ENCODE measurements at places on chromosomes 1 and 21.
A peak's percentile ranks its signal among the peaks of the same experiment; 100 is the strongest.

- DNase-seq: no peak
These were observed 57.5 kb downstream of the BCL9 start for GRCh38 chr1:147598621-147599361.

DNA sequence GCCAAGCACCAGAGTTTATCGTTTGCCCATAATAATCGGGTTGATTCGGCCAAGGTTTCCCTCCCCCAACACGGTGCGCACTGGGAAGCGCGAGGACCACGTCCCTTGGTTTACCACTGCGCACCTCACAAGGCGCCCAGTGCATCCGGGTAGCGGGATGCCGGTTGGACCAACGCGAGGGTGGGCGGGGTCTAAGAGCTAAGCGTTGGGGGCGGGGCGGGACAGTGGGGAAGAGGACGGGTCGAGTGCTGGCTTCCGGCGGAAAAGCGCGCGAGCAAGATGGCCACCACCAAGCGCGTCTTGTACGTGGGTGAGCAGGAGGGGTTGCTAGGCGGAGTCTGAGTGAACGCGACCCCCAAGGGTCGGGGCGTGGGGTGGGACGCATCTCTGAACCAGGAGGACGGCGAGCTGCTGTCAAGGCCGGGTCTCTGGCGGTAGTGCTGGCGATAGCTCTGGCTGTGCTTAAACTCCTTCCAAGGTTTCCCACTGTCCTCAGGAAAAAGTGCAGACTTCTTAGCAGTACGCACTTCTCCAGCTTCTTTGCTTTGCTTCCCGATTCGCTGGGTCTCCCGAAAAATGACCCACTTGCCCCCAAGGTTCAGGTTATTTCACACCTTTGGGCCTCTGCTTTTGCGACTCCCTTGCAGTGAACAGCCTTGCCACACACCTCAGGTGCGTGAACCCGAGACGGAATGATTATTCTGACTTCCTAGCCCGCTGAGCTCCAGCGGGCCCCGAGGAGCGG is at the start of gene PPIE:
TSS of gene PPIE (plus strand) at position 261 of the 745 bp plus-strand sequence. CDS start at position 280, 19 bp downstream.
- DNase-seq: peak; percentile 98

- peak; percentile 92 for DNase-seq
These were observed at the start of gene TMEM50A for GRCh38 chr1:25338188-25338981. TSS of gene TMEM50A (plus strand) at chr1:25338334. CDS start at chr1:25340487, 2,153 bp downstream.

- peak; percentile 78 for DNase-seq
These were observed 68.9 kb downstream of the C4BPA start for GRCh38 chr1:207172885-207173284.

DNA sequence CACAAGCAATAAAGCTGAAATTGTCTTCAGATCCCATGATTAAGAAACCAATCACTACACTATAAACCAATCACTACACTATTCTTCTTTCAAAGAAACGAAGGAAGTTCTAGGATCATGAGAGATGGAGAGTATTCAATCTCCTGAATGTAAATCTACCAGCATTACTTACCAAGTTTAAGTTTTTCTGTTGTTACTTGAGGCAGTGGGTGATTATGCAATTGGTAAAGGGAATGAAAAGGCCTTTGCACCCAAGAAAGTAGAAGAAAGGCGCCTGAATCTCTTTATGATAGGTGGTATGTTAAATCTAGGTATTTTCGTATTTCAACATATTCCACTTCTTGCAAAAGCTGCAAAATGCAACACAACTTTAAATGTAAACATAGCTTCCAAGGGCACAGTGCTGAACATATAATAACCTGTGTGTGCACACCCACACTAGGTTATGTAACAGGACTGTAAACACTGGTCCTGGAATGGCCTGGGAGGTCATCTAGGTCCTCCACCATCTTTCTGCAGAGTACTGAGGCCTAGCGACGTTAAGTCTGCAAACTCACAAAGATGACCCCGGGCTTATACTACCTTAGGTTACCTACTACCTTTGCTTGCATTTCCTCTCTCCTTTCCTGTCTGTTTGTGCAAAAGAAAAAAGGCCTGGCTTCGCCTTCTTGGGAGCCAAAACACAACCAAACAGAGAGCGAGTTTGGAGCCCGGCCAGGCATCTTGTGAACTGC is 1.1 kb upstream of the UAP1 start:
- DNase-seq: peak; percentile 64

DNA sequence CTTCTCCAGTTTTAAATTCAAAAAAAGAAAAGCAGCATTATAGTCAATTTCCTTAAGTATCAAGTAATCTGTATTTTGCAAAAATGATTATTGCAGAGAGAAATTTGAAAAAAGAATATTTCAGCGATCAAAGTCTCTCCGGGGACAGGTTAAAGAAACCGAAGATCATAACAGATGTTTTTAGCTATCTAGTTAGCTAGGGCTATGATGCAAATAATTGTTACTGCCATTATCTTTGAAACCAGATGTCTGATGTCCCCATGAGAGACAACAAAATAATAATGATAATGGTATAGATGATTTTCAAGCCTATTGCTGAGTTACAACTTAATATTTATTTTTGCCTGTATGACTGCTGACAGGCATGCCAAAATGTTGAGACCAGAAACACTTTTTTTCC is 1326.0 kb downstream of the PLA2G4A start:
- no peak for DNase-seq

- DNase-seq: peak; percentile 71
These were observed 10.8 kb downstream of the OSBPL9 start for GRCh38 chr1:51627672-51628071.

GRCh38 chr1:216462066-216462775 is 39.0 kb upstream of the USH2A start:
- DNase-seq: peak; percentile 13

GRCh38 chr1:34140011-34140676 is 24.9 kb downstream of the CSMD2 start:
- no peak for DNase-seq

- DNase-seq: no peak
These were observed 55.2 kb downstream of the ST6GALNAC3 start for GRCh38 chr1:76129731-76130130.

GRCh38 chr1:44270686-44271628 is 57.7 kb downstream of the DMAP1 start:
- DNase-seq: peak; percentile 44

GRCh38 chr1:24890887-24891286 is 39.2 kb downstream of the RUNX3 start:
- DNase-seq: no peak

GRCh38 chr1:233261695-233262094 is 33.8 kb downstream of the PCNX2 start:
- DNase-seq: peak; percentile 33

DNA sequence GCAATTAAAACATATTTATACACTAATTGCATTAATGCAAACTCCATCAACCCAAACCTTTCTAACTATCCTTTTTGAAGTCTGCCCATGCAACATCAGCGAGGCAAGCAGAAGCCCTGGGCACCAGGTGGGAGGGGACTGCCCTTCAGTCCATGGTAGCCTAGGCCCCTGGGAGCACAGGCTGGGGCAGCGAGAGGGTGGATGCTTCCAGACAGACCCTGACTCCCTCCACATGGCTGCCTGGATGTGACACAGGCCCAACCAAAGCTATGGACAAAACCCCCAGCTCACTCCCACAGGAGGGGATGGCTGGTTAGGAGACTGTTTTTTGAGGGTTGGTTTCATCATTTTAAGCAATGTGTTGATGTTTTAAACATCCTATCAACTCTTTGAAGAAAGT is 17.8 kb upstream of the LRRC47 start:
- no peak for DNase-seq

- no peak for DNase-seq
These were observed 355.1 kb downstream of the USP25 start for GRCh38 chr21:16084776-16085364.

DNA sequence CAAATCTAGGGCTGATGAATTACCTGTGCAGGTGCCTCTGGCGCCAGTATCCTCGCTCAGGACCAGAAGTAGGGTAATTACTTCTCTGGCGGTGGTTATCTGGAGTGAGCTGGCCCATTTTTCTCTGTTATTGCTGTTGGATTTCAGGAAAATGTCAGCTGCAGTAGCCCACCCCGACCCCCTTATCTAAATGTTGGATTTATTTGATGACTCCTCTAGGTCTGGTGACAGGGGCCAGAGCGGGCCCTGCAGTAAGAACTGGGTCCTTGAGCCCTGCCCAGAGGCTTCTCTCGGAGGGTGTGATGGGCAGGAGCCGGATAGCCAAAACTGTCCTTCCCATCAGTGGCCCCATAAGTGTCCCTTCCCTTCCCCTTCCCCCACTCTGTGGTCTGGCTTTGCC is 384.3 kb downstream of the PTPRU start:
- DNase-seq: no peak

DNA sequence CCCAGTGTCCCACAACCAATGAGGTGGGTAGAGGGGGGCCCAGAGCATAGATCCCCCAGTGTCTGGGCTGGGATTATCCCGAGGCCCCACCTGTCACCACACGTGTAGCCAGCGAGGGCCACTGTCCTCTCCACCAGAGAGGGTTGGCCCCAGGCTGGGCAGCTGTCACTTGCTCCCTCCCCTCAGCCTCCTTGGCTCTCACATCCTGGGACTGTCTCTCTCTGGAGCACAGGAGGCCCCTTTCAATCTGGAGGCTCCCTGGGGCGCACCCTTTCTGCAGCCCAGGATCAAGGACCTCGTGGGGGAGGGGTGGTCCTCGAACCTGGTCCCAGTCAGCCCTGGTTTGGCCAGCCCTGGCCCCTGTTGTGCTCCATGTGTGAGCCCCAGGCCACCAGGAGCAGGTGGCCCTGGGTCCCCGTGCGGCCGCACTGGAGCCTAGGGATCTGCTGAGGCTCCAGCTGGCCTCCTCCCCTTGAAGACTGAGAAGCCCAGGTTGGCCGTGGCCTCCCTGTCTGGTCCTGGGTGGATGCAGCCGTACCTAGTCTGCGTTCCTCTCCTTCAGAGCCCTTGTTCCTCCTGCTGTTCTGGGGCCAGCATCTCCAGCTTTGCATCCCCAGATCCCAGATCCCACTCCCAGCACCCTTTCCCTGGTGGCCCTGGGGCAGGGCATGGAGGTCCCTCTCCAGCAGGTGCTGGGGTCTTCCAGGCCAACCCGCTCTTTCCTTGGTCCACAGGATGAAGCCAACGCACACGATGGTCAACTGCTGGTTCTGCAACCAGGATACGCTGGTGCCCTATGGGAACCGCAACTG is 6.7 kb downstream of the TMEM201 start:
- no peak for DNase-seq

DNA sequence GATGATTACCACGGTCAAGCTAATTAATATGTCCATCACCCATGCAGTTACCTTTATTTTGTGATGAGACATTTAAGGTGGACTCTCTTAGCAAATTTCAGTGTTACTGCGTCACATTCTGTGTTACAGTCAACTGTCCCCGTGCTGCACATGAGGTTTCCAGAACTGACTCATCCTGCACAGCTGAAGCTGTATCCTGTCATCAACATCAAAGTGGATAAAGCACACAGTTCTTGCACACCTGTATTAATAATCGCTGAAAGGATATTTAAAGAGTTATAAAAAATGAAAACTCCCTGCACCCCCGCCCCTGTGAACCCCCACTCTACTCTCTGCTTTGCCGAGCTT is 3.4 kb upstream of the KRTAP10-5 start:
- no peak for DNase-seq

DNA sequence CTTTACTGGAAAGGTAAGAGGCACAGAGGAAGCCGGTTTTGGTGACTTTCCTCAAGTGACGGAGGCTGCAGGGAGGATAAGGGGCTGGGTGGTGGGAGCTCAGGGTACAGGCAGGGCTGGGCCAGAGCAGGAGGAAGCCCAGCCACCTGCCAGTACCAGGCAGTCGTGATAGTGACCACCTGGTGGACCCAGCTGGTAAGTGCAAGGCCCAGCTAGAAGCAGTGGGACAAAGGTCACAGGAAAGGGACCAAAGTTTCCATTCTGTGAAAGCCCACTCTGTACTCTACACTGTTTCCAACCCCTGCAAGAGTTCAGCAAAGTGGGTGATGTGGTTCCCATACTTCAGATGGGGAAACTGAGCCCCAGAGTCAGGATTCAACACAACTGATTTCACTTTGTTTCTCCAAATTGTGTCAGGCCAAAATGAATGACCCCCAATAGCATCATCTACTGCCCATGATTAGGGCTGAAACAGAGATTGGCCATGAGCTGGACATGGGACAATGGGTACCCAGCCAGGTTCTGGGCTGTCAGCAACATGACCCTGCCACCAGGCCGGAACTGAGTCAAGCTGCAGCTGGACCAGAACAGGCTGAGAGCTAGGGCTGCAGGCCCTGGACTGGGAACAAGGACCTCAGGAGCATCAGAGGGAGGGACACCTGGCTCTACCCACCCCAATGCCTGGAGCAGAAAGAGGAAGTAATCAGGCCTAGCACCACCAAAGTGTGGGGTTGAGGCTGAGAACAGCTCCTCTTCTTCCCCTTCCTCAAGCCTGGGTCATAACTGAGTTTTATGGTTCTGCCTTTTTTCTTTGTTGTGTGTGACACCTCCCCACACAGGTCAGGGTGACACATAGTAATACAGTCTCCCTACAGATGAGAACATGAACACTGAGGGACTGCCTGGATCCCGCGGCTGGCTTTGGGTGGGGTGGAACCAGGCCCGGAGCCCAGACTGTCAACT is 50.2 kb downstream of the KCNN3 start:
- DNase-seq: peak; percentile 65

GRCh38 chr1:2611621-2612437 is 21.0 kb downstream of the MMEL1 start:
- no peak for DNase-seq

GRCh38 chr21:21188513-21189195 is 190.4 kb downstream of the NCAM2 start:
- no peak for DNase-seq

- peak; percentile 46 for DNase-seq
These were observed 18.4 kb upstream of the REG4 start for GRCh38 chr1:119829625-119830024.

- DNase-seq: no peak
These were observed 137.4 kb upstream of the VAMP3 start for GRCh38 chr1:7633506-7634245.

GRCh38 chr1:218575856-218576255 is 230.7 kb downstream of the TGFB2 start:
- DNase-seq: no peak

- DNase-seq: peak; percentile 76
These were observed 6.9 kb upstream of the DNAH14 start for GRCh38 chr1:224922404-224923164.

- DNase-seq: no peak
These were observed 107.5 kb downstream of the CHRM3 start for GRCh38 chr1:239493811-239494414.

- DNase-seq: no peak
These were observed 423.9 kb upstream of the ADGRL4 start for GRCh38 chr1:79430437-79430836.
